ENCODE measurements at places on chromosomes 6 and 20.
A peak's percentile ranks its signal among the peaks of the same experiment; 100 is the strongest.

- no peak overlapping the region for H3K4me3 ChIP-seq
- H3K27ac ChIP-seq, result no peak overlapping the region
- no peaks in the 10 kb centered on the region for H3K27me3 ChIP-seq
- H3K36me3 ChIP-seq, result no peaks in the 10 kb centered on the region
- DNase-seq, result no peak
These were observed 98.1 kb downstream of the TSHZ2 start for GRCh38 chr20:53070224-53070623.

DNA sequence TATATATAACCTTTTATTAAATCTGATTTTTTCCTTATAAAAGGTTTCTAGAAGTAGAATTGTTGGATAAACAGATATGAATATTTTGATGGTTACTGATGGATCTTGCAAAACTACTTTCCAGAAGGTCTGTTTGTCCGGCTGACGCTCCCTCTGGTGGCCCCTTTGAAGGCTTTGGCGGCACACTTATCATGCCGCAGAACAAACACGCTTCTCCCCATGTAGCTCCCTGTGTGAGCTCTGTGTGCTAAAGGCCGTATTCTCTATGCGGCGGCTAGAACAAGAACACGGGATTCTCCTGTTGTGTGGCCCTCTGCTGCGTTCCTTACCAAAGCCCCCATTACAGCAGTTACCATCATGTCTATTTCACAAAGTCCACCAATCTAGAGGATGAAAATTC lies 30.0 kb downstream of the PPP1R3G start:
- no peak overlapping the region for H3K27ac ChIP-seq
- H3K4me1 ChIP-seq, result no peaks in the 10 kb centered on the region
- no peaks in the 10 kb centered on the region for H3K27me3 ChIP-seq

GRCh38 chr6:35776364-35777215 lies at the start of gene CLPSL2:
Gene CLPSL2, plus strand, starts transcription at chr6:35776598. Its CDS starts 21 bp downstream, at chr6:35776619.
- H3K27me3 ChIP-seq, result peaks cover 3% of the 10 kb centered on the region
- peak; percentile 47 for DNase-seq
- H3K4me3 ChIP-seq, result peak within 1 kb of the TSS; percentile 59
- H3K4me1 ChIP-seq, result no peaks in the 10 kb centered on the region
- H3K27ac ChIP-seq, result no peak within 1 kb of the TSS
- no peaks in the 10 kb centered on the region for H3K36me3 ChIP-seq

GRCh38 chr6:24064106-24064505 lies 61.9 kb upstream of the NRSN1 start:
- DNase-seq, result peak; percentile 41
- no peaks in the 10 kb centered on the region for H3K4me1 ChIP-seq
- H3K36me3 ChIP-seq, result no peaks in the 10 kb centered on the region
- no peak overlapping the region for H3K4me3 ChIP-seq
- no peaks in the 10 kb centered on the region for H3K27me3 ChIP-seq

DNA sequence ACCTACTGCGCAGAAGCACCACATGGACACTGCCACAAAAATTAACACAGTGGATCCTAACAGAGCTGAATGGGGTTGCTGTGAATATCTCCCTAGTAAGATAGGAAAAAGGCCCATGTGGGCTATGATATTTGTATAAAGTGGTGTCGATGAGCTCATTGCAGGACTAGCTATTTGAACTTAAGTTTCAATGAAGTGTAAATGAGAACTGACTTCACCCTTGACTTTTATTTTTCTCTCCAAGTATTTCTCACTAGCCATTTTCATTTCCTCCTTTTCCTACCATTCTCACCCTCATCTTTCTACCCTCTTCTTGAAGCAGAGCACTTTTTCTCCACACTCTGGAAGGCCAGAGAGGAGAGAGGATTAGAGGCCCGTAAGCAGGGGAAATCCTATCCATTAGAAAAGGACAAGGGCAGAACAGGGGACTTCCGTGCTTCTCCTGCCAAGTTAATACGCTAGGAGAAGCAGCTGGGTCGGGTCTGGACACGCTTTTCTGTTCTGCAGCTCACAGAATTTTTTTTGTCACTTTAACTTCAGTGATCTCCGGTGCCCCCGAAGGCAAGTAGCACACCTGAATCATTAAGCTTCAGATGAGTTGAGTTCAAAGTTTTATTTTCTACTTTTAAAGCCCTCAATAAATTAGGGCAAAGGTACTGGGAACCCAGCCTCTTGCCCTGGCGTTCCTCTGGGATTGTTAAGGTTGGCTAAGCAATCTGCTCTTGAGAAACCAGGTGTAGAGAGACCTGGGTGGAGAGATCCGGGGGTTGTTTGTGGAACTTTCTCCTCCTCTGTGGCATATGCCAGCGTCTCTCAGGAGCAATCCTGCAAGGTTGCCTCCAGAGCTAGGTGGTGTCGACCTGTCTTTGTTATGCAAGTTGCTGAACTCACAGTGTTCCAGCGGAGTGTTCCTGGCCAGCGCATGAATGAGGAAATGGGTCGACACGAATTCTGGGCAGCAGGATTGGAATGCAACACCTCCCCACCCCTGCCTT lies 56.2 kb upstream of the ARID1B start:
- H3K27me3 ChIP-seq, result no peaks in the 10 kb centered on the region
- no peaks in the 10 kb centered on the region for H3K36me3 ChIP-seq
- H3K27ac ChIP-seq, result peak overlapping the region; percentile 89
- peak; percentile 57 for DNase-seq

DNA sequence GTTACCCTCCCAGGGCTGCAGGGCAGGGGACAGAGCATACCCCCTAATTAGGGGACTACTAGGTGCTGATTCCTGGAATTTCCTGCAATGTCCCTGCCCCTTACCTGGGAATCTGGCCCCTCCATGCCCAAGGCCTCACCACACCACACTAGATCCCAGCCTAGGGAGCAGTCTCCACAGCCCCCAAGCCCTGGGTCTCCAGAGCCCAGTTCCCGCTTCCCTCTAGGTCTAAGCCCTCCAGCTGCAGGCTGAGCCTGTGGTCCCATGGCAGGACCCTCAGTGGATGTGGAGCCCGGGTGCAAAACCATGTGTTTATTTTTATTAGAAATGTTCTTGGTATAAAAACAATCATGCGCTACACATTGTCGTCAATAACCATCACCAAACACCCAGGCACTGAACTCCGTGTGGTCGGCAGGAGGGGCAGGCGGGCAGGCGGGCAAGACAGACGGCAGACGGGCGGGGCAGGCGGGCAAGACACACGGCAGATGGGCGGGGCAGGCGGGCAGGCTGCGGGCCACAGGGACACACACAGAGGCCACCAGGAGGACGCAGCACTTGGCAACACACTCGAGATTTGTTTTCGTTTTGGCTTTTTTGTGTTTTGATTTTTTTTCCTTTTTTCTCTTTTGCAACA lies 124.2 kb downstream of the GRM4 start:
- H3K27ac ChIP-seq, result no peak overlapping the region
- H3K4me1 ChIP-seq, result no peaks in the 10 kb centered on the region
- no peaks in the 10 kb centered on the region for H3K36me3 ChIP-seq

DNA sequence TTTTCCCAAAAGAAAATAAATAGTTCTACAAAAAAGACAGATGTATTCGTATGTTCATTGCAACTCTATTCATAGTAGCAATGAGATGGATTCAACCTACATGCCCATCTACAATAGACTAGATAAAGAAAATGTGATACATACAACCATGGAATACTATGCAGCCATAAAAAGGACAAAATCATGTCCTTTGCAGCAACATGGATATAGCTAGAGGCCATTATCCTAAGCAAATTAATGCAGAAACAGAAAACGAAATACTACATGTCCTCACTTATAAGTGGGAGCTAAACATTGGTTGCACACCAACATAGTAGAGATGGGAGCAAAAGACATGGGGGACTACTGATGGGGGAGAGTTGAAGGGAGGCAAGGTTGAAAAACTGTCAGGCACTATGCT lies 157.7 kb downstream of the COL9A1 start:
- no peaks in the 10 kb centered on the region for H3K27me3 ChIP-seq
- H3K36me3 ChIP-seq, result no peaks in the 10 kb centered on the region
- H3K4me1 ChIP-seq, result no peaks in the 10 kb centered on the region
- DNase-seq, result no peak
- no peak overlapping the region for H3K4me3 ChIP-seq

DNA sequence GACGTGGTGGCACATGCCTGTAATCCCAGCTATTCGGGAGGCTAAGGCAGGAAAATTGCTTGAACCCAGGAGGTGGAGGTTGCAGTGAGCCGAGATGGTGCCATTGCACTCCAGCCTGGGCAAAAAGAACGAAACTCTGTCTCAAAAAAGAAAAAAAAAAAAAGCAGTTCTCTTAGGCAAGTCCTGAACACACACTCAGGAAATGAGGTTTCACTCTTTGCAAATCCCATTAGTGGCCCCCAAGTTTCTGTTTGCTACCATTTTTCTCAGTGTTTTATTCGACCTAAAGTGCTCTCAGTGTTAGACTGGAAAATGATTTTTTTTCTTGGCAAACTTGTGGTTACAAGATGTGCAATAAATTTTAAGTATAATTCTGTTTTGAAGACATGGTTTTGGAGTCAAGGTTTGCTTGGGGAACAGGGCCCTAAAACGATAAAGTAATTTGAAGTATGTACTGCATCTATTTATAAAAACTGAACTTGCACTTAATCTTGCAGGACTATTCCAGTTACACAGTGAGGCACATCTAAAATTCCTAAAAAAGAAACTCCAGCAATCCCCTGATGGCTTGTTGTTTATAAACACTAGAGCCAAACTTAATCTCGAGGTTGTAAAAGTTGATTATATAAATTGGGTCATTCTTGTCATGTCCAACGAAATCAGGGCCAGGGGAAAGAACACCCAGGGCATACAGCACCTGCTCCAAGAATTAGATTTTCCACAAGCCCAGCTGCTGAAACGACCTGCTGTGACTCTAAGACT lies 42.6 kb downstream of the MAP1LC3A start:
- no peaks in the 10 kb centered on the region for H3K4me1 ChIP-seq
- no peak overlapping the region for H3K4me3 ChIP-seq
- DNase-seq, result no peak
- no peaks in the 10 kb centered on the region for H3K27me3 ChIP-seq
- H3K27ac ChIP-seq, result no peak overlapping the region
